ENCODE measurements at places on chromosomes 4 and X.

GRCh38 chr4:126238013-126238412, 923.3 kb downstream of the FAT4 start:
- no peak for DNase-seq

DNA sequence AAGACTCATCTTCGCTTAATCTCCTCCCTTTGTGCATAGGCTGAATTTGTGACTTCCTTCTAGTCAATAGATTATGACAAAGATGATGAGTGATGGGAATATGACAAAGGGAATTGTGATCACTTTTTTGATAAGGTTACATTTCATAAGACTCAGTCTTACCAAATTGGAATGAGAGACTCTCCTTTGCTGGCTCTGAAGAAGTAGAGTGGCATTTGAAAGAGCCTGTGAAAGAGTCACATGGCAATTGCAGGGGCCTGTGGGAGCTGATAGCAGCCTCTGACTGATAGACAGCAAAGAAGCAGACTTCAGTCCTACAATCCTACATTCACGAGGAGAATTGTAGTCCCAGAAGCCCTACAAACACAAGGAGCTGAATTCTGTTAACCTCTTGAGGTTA, 44.9 kb upstream of the ADAMTS3 start:
- DNase-seq: no peak

- no peak for DNase-seq
Measured at GRCh38 chrX:20263474-20263873, 3.2 kb downstream of the RPS6KA3 start.

- DNase-seq: no peak
Measured at GRCh38 chrX:100980608-100981497, 11.3 kb downstream of the ARL13A start.

GRCh38 chrX:39796856-39797255, 300.9 kb downstream of the BCOR start:
- no peak for DNase-seq

- DNase-seq: no peak
Measured at GRCh38 chrX:15737190-15737958, 696 bp upstream of the CA5B start.

GRCh38 chr4:87093443-87094123, 126.8 kb downstream of the KLHL8 start:
- DNase-seq: no peak

DNA sequence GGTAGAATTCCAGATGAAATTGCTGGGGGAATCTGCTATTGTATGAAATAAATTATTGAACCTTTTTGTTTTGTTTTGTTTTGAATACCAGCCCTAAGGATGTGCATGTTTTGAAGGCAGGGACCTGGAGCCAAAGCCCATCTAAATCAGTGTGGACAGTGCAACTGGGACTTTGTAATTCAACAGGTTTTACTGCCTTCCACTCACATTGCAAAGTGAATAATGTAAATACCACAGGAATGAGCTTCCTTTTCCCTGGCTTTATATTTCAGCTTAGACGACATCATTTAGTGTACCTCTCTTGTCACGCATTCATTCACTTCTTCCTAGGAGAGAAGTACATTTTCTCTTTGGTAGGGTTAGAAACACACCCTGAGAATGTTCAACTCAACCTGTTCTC, 795.0 kb downstream of the CENPC start:
- DNase-seq: no peak

Data from GM12864 (cell line).